ENCODE measurements at places on chromosomes 2 and 18.

GRCh38 chr2:219522111-219523030, 8.1 kb downstream of the ASIC4 start:
- peak; percentile 84 for DNase-seq

- DNase-seq = no peak
Measured at GRCh38 chr18:70334728-70335329, 46.0 kb downstream of the SOCS6 start.

GRCh38 chr2:215019085-215019484, 119.3 kb downstream of the ABCA12 start:
- no peak for DNase-seq

DNA sequence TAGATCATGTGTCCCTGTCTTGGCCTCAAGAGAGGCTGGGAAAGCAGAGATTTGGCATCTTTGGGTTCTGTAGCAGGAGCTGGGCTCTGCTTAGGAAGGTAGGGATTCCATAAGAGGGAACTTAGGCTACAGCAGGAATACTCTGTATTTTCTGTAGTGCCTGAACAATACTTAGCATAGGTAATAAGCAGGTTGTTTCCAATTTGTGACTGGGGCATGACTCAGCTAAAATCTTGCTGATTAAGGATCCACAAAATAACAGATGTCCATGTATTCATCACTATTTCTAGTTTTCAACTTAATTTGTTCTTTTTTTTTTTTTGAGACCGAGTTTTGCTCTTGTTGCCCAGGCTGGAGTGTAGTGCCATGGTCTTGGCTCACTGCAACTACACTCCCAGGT, 68.5 kb downstream of the SMAD4 start:
- DNase-seq = no peak

GRCh38 chr18:54786206-54786605, 42.1 kb upstream of the RAB27B start:
- no peak for DNase-seq

DNA sequence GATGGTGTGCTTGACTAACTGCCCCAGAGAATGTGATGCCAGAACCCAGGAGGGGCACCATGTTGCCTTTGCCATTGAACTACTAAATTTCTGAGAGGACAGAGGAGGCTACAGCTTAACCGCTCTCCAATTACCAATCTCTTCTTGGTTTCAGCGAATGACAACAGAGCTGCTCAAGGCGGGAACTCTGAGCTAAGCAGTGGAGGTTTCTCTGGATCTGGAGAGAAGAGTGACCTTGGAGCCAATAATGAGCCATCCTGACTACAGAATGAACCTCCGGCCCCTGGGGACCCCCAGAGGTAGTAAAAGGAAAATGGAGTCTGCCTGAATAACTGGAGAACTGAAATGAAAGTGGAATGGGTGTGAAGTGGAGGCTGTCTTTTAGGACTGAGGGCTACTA, 53.2 kb downstream of the DIS3L2 start:
- no peak for DNase-seq

GRCh38 chr18:64002581-64002980, 32.7 kb downstream of the SERPINB8 start:
- DNase-seq = no peak

- DNase-seq = no peak
Measured at GRCh38 chr2:8987410-8987809, 16.1 kb downstream of the MBOAT2 start.

DNA sequence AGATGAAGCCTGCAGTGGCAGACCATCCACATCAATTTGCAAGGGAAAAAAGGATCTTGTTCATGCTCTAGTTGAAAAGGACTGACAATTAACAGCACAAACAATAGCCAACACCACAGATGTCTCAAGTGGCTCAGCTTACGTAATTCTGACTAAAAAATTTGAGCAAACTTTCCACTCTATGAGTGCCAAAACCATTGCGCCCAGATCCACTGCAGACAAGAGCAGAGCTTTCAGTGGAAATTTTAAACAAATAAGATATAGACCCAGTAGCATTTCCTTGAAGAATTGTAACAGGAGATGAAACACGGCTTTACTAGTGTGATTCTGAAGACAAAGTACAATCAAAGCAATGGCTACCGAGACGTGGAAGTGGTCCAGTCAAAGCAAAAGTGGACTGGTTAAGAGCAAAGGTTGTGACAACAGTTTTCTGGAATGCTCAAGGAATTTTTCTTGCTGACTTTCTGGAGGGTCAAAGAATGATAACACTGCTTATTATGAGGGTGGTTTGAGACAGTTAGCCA, 12.0 kb upstream of the ZNF396 start:
- no peak for DNase-seq

- DNase-seq = no peak
Measured at GRCh38 chr2:112255875-112256274, 1.0 kb upstream of the ZC3H8 start.

- no peak for DNase-seq
Measured at GRCh38 chr2:20567159-20567925, 83.6 kb downstream of the HS1BP3 start.

- DNase-seq = no peak
Measured at GRCh38 chr2:2572393-2573204, 241.5 kb upstream of the MYT1L start.

GRCh38 chr2:16671760-16672159, 6.1 kb upstream of the CYRIA start:
- no peak for DNase-seq

DNA sequence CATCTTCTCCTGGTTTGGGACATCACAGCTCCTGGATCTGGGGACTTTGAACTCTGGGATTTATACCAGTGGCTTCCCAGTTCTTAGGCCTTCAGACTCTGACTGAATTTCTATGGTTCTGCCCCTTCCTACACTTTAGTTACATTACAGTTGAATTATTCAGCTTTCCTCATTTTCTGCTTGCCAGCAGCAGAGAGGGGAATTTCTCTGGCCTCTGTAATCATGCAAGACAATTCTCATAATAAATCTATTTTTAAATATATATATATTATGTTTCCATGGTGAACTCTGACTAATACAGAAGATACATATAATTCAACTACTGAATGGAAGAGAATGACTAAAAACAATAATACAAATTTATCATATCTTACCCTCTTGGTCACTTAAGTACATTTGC, 1478.6 kb upstream of the ACVR2A start:
- no peak for DNase-seq

All from fibroblast of skin of left quadriceps (primary cell).